Effector memory CD4-positive, alpha-beta T cell (primary cell): ENCODE measurements at places on chromosomes 3 and 15.

DNA sequence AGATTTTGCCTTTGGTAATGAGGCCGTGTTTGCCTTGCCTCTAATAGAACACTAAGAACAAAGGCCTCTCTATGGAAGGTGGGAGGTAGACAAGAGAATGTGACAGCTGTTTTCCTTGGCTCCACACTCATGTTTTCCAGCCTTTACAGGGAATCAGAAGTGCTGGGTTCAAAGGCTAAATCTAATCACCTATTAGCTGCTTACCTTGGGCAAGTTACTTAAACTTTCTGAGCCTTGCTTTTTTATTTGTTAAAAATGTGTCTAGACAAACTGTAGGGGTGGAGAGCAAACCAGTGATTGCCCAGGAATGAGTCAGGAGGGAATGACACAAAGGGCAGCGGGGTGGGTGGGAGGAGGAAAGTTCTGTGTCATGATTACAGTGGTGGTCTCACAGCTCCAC lies 179.0 kb downstream of the P3H2 start:
- no peak overlapping the region for H3K4me3 ChIP-seq
- H3K36me3 ChIP-seq: no peaks in the 10 kb centered on the region
- no peaks in the 10 kb centered on the region for H3K27me3 ChIP-seq
- DNase-seq: no peak

DNA sequence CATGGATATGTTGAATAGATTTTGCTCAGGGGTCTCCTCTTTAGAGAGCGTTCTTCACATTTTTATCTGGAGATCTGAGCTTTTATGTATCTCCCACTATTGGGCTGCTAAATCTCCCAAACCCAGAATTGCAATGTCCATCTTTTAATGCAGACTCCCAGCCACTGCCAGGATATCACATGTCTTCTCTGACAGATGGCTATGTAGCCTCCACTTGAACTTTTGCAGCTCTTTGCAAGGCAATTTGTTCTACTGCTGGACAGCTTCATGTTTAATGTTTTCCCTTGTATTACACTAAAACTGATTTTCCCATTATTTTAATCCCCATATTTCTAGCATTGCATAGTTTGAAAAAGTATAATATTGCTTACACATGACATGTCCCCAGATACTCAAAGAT lies 177.2 kb downstream of the LPP start:
- H3K4me3 ChIP-seq: no peak overlapping the region
- no peaks in the 10 kb centered on the region for H3K36me3 ChIP-seq

DNA sequence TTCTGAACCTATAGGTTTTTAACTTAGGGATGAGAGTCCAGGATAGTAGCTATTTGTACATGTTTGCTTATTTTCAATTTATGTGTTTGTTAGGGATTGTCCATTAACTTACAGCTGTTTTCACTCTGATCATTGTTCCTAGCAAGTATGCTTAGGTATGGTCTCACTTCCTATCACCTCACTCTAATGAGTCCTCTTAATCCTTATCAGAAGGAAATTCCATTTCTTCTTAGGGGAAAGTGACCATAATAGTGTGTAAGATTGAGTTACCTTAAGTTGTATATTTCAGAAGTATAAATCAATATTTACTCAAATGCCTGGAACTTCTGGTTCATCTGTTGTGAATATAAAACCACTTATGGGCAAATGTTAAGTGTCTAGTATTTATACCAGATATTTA lies 53.0 kb downstream of the PIAS1 start:
- DNase-seq: no peak
- peaks cover 10% of the 10 kb centered on the region for H3K4me1 ChIP-seq
- H3K27me3 ChIP-seq: no peaks in the 10 kb centered on the region
- peaks cover 14% of the 10 kb centered on the region for H3K36me3 ChIP-seq

- peaks cover 72% of the 10 kb centered on the region for H3K36me3 ChIP-seq
- H3K4me1 ChIP-seq: no peaks in the 10 kb centered on the region
- no peaks in the 10 kb centered on the region for H3K27me3 ChIP-seq
- H3K27ac ChIP-seq: no peak overlapping the region
- no peak for DNase-seq
These were observed 92.1 kb downstream of the XRN1 start for GRCh38 chr3:142355692-142356091.

- DNase-seq: no peak
- no peak overlapping the region for H3K4me3 ChIP-seq
- no peaks in the 10 kb centered on the region for H3K4me1 ChIP-seq
- no peak overlapping the region for H3K27ac ChIP-seq
- no peaks in the 10 kb centered on the region for H3K27me3 ChIP-seq
These were observed 160.1 kb downstream of the PDE8A start for GRCh38 chr15:85141726-85142125.

DNA sequence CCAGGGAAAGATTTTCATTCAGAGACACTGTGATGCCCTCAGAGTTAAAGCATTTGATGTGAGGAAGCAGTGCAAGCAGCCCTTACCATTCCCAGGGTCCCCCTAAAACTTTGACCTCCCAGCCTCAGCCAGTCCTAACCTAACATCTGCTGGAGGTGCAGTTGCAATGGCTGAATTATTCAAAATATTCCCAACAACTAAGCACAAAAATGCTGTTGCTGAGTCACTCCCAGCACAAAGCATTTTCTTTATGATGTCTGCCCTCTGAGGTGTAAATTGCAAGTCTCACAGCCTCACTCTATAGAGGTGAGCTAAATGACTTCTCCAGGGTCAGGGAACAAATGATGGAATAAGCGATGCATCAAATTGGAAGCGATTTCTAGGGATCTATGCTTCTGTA lies 6.4 kb upstream of the REC114 start:
- no peaks in the 10 kb centered on the region for H3K36me3 ChIP-seq
- H3K27me3 ChIP-seq: peaks cover 2% of the 10 kb centered on the region
- no peak for DNase-seq
- no peak overlapping the region for H3K27ac ChIP-seq

GRCh38 chr3:94070341-94070911 lies 7.6 kb downstream of the NSUN3 start:
- no peak for DNase-seq
- no peak overlapping the region for H3K4me3 ChIP-seq
- H3K36me3 ChIP-seq: peaks cover 5% of the 10 kb centered on the region
- no peaks in the 10 kb centered on the region for H3K27me3 ChIP-seq
- H3K27ac ChIP-seq: no peak overlapping the region

GRCh38 chr3:197378985-197379718 lies 80.7 kb upstream of the DLG1 start:
- H3K36me3 ChIP-seq: no peaks in the 10 kb centered on the region
- H3K27ac ChIP-seq: no peak overlapping the region
- DNase-seq: no peak
- H3K4me3 ChIP-seq: no peak overlapping the region
- H3K4me1 ChIP-seq: no peaks in the 10 kb centered on the region
- H3K27me3 ChIP-seq: no peaks in the 10 kb centered on the region

- H3K27me3 ChIP-seq: peaks cover under 1% of the 10 kb centered on the region
- H3K4me3 ChIP-seq: no peak overlapping the region
- no peak for DNase-seq
- H3K27ac ChIP-seq: no peak overlapping the region
- no peaks in the 10 kb centered on the region for H3K36me3 ChIP-seq
- H3K4me1 ChIP-seq: no peaks in the 10 kb centered on the region
These were observed 245.3 kb downstream of the FEZF2 start for GRCh38 chr3:62128051-62128450.

DNA sequence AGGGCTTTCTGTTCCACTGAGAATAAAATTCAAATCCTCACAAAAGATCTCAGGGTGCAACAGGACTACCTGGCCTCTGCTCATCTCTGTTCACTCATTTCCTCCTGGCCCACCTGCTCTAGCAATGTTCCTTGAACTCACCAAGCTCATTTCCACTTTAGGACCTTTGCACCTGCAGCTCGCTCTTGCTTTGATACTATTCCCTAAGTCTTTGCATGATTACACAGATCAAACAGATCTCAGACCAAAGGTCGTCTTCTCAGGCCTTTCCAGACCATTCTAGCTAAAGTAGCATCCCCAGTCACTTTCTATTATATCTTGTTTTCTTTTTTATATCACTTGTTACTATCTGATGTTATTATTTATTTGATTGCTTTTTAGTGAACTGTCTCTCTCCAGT lies 54.7 kb downstream of the B3GNT5 start:
- H3K27ac ChIP-seq: no peak overlapping the region
- DNase-seq: no peak
- no peaks in the 10 kb centered on the region for H3K27me3 ChIP-seq

DNA sequence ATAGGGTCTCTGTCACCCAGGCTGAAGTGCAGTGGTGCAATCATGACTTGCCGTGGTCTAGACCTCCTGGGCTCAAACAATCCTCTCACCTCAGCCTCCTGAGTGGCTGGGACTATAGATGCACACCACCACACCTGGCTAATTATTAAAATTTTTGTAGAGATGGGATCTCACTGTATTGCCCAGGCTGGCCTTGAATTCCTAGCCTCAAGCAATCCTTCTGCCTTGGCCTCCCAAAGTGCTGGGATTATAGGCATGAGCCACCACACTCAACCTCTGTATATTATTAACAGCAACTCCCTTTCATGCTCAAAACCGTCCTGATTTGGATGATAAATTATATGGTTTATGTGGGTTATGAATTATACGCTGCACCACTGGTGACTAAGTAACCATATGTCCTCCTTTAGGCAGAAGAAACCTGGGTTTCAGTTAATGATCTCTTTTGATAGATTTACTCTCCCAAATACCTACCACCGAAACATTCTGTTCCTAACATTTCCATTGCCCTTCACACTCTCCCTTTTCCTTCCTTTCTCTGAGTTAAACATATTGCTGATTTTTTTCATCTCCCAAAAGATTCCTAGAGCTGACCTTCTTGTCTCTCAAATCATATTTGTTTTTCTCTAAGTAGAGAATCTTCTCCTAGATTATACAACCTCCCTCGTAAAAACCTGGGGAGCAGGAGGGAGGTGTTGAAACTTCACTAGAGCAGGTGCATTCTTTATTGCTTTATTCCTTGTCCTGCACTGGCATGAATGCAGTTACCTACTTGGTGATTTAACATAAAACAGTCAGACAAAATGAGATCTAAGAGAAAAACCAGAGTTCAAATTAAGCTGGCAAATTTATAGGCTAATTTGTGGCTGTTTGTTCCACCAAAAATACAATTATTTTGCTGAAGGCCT lies 32.9 kb downstream of the PCYT1A start:
- no peak overlapping the region for H3K4me3 ChIP-seq
- peaks cover 15% of the 10 kb centered on the region for H3K36me3 ChIP-seq
- no peak for DNase-seq
- no peaks in the 10 kb centered on the region for H3K27me3 ChIP-seq
- H3K4me1 ChIP-seq: no peaks in the 10 kb centered on the region
- no peak overlapping the region for H3K27ac ChIP-seq

- no peaks in the 10 kb centered on the region for H3K36me3 ChIP-seq
- H3K4me1 ChIP-seq: no peaks in the 10 kb centered on the region
- no peaks in the 10 kb centered on the region for H3K27me3 ChIP-seq
- H3K4me3 ChIP-seq: no peak overlapping the region
- no peak for DNase-seq
These were observed 99.3 kb downstream of the WNT7A start for GRCh38 chr3:13780432-13781176.

- H3K36me3 ChIP-seq: no peaks in the 10 kb centered on the region
- no peaks in the 10 kb centered on the region for H3K4me1 ChIP-seq
- H3K27me3 ChIP-seq: no peaks in the 10 kb centered on the region
- H3K27ac ChIP-seq: no peak overlapping the region
- H3K4me3 ChIP-seq: no peak overlapping the region
These were observed 689.9 kb downstream of the TUSC7 start for GRCh38 chr3:117399311-117400078.

DNA sequence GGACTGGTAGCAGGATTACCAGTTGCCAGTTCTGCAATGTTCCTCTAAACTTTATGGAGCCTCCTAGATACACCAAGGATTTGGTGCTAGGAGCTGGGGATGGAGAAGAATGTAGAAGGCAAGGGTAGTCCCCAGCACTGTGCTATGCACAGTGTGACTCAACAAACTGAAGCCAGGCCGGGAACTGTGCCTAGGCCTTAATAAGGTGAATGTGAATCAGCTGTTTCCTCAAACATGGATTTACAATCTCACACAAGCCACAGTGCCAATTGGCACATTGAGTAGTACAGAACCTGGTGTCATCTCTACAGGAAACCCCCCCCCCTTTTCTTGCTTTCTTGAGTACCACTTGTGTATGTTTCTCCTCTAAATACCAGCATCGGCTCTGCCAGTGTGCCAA lies 32.5 kb downstream of the MRPS25 start:
- no peak overlapping the region for H3K4me3 ChIP-seq
- no peak overlapping the region for H3K27ac ChIP-seq

- no peaks in the 10 kb centered on the region for H3K4me1 ChIP-seq
- H3K4me3 ChIP-seq: no peak overlapping the region
- H3K27ac ChIP-seq: no peak overlapping the region
- H3K27me3 ChIP-seq: no peaks in the 10 kb centered on the region
- H3K36me3 ChIP-seq: no peaks in the 10 kb centered on the region
- no peak for DNase-seq
These were observed 10.2 kb downstream of the CPN2 start for GRCh38 chr3:194340757-194341400.

- no peaks in the 10 kb centered on the region for H3K4me1 ChIP-seq
- H3K4me3 ChIP-seq: no peak overlapping the region
- H3K27me3 ChIP-seq: no peaks in the 10 kb centered on the region
- H3K36me3 ChIP-seq: peaks cover 7% of the 10 kb centered on the region
- no peak overlapping the region for H3K27ac ChIP-seq
These were observed 36.4 kb downstream of the CEP152 start for GRCh38 chr15:48774484-48774883.

GRCh38 chr15:66630801-66631351 lies 65.1 kb upstream of the LCTL start:
- no peaks in the 10 kb centered on the region for H3K36me3 ChIP-seq
- no peak overlapping the region for H3K4me3 ChIP-seq
- no peak for DNase-seq
- no peak overlapping the region for H3K27ac ChIP-seq

- H3K4me1 ChIP-seq: no peaks in the 10 kb centered on the region
- no peak overlapping the region for H3K27ac ChIP-seq
- no peaks in the 10 kb centered on the region for H3K27me3 ChIP-seq
- no peaks in the 10 kb centered on the region for H3K36me3 ChIP-seq
- H3K4me3 ChIP-seq: no peak overlapping the region
These were observed 110.8 kb downstream of the VGLL4 start for GRCh38 chr3:11532931-11533391.

DNA sequence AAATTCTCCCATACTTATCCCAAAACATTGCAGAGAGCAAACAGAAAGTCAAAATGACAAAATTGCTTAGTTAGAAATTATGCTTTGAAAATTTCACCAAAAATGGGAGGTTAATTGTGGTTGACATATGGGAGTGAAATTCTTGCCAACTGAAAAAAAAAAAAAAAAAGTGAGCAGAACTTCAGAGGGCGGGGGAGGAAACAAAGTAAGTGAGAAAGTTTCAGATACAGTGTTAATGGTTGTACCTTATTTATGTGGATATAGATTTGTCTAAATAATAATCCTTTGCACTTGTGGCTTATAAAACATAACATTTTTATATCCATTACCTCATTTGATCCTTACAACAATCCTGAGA lies 91.5 kb upstream of the RAP2B start:
- no peak for DNase-seq
- no peaks in the 10 kb centered on the region for H3K4me1 ChIP-seq
- no peak overlapping the region for H3K4me3 ChIP-seq
- H3K27me3 ChIP-seq: no peaks in the 10 kb centered on the region
